Pons (tissue), 1 donor: ENCODE measurements at places on chromosomes 11 and 22.

DNA sequence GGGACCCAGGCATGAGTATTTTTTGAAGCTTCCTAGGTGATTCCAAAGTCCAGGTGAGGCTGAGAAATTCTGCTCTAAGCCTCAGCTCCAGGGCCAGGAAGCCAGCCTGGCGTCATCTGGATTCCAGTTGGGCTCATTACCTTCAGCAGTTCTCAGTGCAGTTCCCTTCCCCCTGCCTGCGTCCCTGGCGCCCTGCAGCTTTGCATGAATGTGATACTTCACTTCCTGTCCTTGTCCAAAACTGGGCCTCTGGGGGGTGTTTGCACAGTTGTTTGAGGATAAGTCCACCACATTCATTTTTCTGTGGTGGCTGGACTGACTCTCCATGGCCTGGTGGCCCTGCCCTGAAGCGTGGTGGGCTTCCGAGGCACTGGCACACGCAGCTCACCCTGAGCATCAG, 98.1 kb downstream of the TENM4 start:
- no peak for DNase-seq

DNA sequence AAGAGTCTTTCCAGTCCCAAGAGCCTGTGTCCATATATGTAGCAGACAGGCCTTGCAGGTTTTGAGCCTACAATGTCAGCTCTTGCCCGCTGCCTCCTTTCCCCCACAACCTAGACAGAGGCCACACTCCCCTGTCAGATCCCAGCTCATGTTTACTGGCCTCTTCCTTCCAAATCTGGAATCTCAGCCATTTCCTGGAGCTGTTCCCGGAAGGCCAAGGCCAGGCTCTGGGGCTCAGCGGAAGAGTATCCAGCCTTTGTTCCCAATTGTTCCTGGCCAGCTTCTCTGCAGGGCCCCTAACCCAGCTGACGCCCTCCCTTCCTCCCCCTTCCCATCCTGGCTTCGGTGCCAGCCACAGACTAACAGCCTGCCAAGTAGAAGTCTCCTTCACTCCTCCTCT, 1.0 kb upstream of the ROBO4 start:
- peak; percentile 80 for DNase-seq

- no peak for DNase-seq
These were observed 564.1 kb downstream of the CNTN5 start for GRCh38 chr11:99584830-99585229.

DNA sequence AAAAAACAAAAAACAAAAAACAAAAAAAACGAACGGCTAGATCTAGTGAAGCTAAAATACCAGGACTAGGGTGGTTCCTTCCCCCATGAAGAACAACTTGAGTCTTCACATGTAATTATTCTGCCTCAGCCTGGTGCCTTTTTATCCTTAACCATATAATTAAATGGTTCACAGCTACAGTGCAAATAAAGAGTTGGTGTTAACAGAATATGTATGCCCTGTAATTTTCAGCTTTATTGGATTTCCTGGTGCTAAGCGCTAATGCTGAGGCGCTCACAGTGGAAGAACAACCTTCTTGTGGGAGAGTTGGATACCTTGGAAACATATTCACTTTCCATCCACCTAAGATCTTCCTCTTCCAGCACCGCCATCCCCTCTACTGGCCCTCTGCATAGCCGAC, 158.5 kb upstream of the SORL1-AS1 start:
- no peak for DNase-seq

DNA sequence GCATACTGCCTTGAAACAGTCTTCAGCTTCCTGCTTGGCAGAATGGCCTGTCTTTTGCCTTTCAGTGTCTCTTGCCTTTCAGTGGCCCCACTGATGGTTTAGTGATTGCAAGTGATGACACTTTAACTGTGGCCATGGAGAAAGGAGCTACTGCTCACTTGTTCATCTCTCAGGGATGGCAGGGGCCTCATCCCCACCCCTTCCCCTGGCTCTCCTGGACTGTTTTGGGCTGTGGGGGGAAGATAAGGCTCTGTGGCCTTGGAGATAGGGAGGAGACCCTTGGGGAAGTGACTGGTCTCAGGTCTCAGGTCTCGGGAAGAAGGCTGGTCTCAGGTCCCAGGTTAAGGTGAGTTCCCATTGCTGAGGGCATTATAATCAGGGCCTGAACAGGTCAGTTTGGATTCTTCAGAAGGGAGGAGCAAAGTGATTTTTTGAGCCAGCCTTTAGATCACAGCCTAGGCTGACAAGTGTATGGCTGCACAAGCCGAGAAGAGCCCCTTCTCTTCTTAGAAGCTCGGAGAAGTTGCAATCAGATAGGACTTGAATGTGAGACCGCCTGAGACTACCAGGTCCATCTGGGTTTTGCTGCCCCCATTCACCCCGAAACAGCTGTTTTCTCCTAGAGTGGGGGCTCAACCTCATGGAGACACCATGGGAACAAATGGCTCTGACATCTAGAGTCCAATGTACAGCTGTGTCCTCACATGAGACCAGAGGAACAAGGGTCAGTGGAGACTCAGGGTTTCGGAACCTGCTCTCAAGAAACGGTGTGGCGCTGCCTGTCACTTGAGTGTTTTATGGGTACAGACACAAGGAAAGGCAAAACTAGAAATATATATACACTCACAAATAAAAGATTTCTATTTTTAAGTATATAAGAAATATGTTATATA, 15.9 kb upstream of the P2RY2 start:
- no peak for DNase-seq

DNA sequence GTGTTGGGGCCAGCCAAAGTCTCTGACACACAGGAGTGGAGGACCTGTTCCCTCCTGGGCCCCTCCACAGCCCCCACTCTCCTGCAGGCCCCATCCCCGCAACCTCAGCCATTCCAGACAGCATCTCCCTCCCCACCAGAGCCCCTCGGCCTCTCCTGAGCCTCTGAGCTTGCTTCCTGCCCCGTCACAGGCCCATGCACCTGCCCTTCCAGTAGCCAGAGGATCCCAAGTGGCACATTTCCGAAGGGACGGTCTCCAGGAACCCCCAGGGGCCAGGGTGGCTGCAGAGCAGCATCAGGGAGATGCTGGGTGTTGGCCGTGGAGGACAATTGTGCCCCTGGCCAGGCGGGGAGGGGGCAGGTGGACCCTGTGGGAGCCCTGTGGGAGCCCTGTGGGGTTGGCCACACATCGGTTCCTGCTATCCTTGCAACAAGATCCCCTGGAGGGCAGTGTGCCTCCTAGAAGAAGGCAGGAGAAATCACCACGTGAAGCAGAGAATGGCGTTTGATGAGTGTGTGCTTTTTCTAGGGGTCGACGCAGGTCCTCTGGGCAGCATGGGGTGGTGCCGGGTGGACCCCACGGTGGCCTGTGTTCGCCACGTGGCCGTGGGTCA, 45.3 kb upstream of the PPARA start:
- no peak for DNase-seq

GRCh38 chr11:128568166-128568778, 19.1 kb downstream of the ETS1 start:
- DNase-seq, result no peak

- peak; percentile 37 for DNase-seq
These were observed 76.0 kb upstream of the MTMR2 start for GRCh38 chr11:95999711-96000406.

DNA sequence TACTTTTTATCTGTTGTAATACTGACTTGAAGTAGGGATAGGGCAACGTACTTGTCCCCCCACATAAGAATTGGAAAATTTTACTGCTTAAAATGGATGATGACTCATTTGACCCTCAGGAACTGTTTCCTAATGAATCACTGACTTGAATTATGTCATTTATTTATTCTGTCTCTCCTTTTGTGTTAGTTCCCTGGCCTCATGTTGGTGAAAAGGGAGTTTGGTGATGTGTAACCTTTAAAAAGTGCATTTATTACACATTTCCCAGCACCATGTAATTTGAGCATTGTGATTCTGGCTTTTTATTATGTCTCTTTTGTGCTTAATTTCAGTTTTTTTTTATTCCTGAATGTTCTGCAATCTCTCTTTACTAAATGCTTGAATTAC, 20.3 kb upstream of the PGM2L1 start:
- DNase-seq, result no peak

- peak; percentile 79 for DNase-seq
These were observed 531 bp upstream of the SOX6 start for GRCh38 chr11:16356761-16357393.

DNA sequence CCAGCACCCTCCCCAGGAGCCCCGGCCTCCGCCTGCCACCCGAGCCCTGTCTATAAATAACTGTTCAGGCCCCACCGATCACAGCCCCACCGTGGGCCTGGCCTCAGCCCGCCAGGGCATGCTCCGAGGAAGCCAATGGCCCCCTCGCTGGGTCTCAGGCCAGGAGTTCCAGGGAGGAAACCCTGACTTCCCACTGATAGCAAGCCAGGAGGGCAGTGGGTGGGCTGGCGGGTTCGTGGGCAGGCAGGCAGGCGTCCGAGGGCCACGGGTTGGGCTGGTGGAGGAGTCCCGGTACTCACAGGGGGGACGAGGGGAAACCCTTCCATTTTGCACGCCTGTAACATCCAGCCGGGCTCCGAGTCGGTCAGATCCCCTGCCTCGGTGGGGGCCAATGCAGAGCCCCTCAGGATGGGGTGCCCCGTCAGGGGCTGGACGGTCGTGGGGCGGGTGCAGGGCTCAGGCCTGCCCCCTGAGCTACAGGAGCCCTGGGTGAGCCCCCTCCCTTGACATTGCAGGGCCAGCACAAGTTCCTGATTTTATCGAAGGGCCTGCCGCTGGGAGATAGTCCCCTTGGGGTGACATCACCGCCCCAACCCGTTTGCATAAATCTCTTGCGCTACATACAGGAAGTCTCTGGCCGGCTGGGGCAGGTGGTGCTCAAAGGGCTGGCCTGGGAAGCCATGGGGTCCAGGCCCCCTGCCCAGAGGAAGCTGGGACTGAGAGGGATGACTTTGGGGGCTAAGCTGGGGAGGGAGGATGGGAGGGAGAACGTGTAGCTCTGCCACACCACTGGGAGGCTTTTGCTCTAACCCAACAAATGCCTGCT, at the start of gene SPI1:
SPI1 (minus strand) TSS at position 538 of the 826 bp plus-strand sequence; CDS start at position 344, 194 bp downstream.
- DNase-seq, result peak; percentile 55

GRCh38 chr11:132052342-132052741, 681.9 kb downstream of the NTM start:
- no peak for DNase-seq

- no peak for DNase-seq
These were observed 1044.0 kb downstream of the NTM start for GRCh38 chr11:132414451-132414850.

DNA sequence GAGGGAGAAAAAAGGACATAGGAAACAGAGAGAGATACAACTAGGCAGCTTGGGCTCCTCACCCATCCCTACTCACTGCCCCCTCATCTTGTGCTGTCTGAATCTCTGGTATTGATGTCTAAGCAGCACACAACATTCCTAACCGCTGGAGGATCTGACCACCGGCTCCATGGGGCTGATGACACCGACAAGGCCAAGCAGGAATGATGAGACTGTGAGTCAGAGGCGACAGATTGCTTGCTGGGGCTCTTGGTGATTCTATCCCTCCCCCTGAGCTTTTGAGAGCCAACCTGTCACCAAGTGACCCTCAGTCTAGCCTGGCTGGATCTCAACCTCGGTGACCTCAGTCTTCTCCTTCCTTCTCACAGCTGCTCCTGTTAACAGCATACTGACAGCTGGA, 13.8 kb downstream of the PAMR1 start:
- DNase-seq, result no peak

GRCh38 chr11:87020764-87021365, 16.9 kb upstream of the TMEM135 start:
- no peak for DNase-seq

GRCh38 chr11:76215941-76216340, 9.6 kb upstream of the WNT11 start:
- DNase-seq, result no peak

- no peak for DNase-seq
These were observed 1.3 kb upstream of the UCP2 start for GRCh38 chr11:73983741-73984538.

GRCh38 chr11:69978841-69979614, 99.1 kb upstream of the ANO1 start:
- no peak for DNase-seq

DNA sequence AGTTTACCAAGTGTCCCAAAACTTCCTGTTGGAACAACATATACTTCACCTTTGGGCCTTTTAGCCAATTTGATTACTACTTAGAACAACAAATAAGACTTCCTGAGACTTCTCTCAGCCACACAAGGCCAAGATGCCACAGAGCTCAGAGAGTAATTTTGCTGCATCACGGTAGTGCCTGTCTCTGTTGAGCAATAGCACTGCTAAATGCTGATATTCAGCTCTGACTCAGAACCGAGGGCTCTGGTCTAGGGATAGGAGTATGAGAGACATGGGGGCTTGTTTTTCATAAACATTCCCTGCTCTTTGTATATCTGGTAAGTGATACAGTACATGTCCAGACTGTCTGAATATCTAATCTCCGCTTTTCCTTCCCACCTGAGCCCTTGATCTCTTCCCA, 260.4 kb upstream of the ARHGAP20 start:
- no peak for DNase-seq
